ENCODE measurements at places on chromosomes 3 and 15.

- DNase-seq: no peak
Measured at GRCh38 chr3:89619263-89619662, 511.8 kb downstream of the EPHA3 start.

DNA sequence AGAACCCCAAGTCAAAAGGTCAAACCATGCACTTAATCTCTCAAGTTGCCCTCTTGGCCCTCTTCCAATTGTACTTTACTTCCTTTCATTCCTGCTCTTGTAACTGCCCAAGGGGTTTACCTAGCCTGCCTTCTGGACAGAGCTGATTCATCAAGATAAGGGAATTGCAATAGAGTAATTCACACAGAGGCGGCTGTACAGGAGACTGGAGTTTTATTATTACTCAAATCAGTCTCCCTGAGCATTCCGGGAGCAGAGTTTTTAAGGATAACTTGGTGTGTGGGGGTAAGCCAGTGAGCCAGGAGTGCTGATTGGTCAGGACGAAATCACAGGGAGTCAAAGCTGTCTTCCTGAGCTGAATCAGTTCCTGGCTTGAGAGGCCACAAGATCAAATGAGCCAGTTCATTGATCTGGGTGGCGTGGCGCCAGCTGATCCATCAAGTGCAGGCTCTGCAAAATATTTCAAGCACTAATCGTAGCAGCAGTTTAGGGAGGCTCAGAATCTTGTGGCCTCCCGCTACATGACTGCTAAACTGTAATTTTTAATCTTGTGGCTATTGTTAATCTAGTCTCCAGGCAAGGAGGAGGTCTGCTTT is 590.0 kb downstream of the EPHA3 start:
- no peak for DNase-seq

- DNase-seq: peak; percentile 7
Measured at GRCh38 chr3:127304121-127304744, 16.4 kb upstream of the PRR20G start.

DNA sequence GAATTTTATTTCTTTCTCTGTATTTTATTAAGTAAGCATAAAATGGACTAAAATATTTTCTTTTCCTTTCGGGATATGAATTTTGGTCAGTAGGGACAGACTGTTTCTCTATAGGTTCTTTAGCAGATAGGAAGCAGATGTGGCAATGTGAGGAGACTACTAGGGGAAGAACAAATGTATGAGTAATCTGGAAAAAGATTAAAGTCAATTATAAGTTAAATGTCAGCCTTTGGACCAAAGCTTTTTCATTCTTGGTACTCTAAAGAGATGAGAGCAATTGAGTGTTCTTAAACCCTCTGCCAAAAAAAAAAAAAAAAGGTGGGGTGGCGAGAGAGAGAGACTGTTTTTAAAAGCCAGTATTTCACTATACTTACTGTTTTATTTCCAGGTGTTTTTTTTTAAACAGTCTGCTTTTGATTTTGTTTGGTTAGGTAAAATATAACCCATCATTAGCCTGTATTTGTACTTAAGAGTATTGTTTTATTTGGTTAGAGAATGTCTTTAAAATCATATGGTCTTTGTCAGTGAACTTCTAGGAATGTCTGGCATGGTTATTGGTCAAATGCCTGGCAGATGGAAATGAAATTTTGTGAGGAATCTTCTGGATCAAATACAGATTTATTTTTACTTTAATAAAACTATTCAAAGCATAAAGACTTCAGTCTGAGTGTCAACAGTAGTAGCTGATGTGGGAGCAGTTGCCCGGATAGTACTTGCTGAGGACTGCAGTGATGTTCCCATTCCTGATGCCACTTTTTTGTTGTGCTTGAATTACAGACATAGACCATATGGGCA is 63.8 kb downstream of the LRRC49 start:
- no peak for DNase-seq

GRCh38 chr3:63390710-63391230 is 112.7 kb downstream of the SYNPR start:
- no peak for DNase-seq

DNA sequence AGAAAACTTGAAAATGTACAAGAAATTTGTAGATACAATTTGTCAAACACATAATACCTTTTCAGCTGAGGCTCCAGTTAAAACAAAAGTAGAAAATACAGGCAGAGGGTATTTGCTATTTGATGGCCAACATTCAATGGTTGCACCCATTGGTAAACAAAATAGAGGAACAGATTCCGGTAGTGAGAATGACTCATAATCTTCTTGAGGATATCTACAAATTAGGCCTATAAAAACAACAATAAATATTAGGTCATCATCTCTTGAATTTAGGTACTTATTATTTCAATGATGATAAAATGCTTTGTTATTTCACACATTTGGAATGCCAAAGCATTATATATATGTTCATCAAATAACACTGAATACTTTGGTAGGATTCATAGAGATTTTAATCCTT is 53.4 kb downstream of the DENND4A start:
- DNase-seq: no peak

- DNase-seq: no peak
Measured at GRCh38 chr3:38370149-38370548, 23.6 kb downstream of the XYLB start.

GRCh38 chr3:71786551-71786950 is 1.6 kb upstream of the PROK2 start:
- no peak for DNase-seq

DNA sequence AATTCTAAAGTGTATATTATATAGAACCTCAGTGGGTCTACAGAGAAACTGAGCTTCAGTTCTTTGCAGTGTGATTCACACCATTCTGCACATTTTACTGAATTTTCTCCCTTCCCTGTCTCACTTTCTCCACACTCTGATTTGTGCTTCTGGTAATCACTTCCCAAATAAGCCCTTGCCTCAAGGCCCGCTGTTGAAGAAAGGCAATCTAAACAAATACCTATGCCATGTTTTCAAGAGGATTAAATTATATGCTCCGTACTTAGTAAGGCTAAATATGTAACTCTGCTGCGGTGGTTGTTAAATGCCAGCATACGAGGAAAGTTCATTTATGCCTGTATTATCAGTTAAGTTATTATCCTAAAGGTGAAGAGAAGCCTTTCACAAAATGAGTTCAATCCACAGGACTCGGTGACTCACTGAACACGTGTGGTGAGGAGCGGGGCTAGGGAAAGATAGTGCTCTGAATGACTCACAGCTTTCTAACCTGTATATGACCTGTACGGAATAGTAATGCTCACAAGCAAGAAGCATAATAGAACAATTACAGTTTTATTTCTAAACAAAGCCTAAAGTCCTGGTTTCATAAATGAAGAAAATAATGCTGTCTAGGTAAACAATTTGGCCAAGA is 25.1 kb downstream of the CNTN6 start:
- no peak for DNase-seq

DNA sequence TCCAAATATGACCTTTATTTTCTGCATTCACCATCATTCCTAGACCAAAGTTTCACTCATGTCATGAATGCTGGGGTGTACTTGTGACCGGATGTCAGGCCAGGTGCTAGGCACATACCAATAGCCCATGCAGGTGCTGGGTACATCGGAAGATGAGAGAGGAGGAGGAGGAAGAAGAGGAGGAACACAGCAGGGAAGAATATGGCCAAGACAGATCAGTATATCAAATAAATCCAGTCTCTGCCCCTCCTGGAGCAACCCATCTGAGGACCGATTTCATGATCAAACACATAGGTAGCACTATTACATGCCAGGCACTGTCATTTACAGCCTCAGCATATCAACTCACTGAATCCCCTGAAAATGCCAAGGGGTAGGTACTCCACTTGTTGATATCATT is 3.0 kb upstream of the WNT7A start:
- DNase-seq: no peak

DNA sequence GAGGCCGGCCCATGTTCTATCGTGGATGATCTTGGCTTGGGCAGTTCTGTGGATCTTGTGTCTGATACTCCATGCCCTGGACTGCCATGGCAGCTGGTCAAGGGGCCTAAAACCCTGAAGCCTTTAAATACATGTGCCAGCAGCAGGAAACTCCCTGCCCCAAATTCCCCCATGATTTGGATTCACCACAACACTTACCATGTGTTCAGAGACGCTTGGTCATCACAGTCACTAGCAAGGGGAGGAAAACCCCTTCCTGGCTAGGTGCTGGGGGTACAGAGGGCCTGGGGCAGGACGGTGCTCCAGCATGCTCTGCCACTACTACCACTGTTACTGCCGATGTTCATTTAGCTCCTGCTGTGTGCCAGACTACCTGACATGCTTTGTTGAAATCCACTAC is 94.4 kb downstream of the DNAJB8 start:
- no peak for DNase-seq

DNA sequence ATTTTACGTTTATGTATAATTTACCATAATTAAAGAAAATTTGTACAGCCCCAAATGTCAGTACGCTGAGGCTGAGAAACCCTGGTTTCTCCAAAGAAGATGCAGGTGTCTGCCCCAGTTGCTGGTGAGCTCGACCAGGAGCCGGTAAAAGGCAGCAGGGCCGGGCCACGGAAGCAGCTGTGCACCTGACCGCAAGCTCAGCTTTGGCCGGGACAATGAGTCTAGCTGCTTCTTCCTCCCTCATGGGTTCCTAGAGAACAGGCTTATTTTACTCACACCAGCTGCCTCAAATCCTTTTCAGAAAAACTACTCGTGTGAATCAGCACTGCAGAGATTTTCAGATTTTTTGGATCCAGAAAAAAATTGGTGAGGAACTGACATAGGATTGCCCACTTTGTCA is 18.0 kb upstream of the ZXDC start:
- DNase-seq: no peak

GRCh38 chr3:149245738-149246451 is 24.3 kb upstream of the CP start:
- no peak for DNase-seq

- DNase-seq: no peak
Measured at GRCh38 chr3:56003129-56003528, 465.1 kb downstream of the ERC2 start.

- DNase-seq: no peak
Measured at GRCh38 chr15:80326270-80326669, 74.3 kb upstream of the CTXND1 start.

DNA sequence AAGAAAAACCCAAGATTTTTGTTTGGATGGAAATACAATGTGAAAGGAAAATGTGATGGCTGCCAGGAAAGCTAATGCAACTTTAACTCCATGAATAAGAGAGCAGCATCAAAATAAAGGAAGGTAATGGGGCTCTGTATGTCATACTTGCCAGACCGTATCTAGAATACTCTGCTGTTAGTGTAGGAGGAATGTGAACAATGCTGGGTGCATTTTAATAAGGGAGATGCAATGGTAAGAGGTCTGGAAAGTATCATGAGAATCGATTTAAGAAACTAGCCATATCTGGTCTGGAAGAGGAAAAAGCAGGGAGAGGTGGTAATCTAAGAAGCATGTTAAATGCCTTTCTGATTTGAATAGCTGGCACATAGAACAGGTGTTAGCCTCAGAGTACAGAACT is 239.6 kb downstream of the GBE1 start:
- no peak for DNase-seq

- no peak for DNase-seq
Measured at GRCh38 chr15:85116925-85117646, 135.4 kb downstream of the PDE8A start.

GRCh38 chr15:75455982-75456531 is 4.6 kb upstream of the SIN3A start:
- DNase-seq: peak; percentile 77

- no peak for DNase-seq
Measured at GRCh38 chr15:100948430-100948762, 29.2 kb downstream of the LRRK1 start.
